ENCODE measurements at places on chromosomes 6 and 20.

DNA sequence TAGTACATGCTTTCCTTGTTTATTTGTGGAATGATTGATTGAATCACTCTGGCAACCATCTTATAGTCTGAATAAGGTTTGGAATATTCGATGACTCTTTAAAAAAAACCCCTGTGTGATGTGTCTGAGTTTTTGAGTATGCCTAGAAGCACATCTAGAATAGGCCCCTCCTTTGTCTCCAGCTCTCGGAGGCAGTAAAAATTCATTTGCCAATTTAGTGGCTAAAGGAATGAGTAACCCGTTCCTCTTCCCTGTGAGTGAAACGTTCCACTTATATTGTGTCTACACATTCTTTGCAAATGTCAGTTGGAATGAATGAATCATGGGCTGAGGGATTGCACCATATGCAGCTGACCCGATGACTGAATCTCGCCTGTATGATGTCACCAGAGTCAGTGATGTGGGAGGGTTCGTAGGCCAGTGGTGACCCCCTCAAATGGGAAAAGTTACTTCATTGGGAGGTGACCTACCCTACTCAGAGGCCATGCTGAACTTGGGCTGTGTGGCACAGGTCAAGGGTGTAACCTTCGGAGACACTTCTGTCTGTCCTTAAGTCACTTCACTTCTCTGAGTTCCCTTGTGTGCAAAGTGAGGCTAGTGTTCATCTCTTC, 21.6 kb downstream of the MOCS3 start:
- H3K27me3 ChIP-seq: no peaks in the 10 kb centered on the region
- H3K36me3 ChIP-seq: no peaks in the 10 kb centered on the region
- no peak overlapping the region for H3K27ac ChIP-seq
- H3K4me3 ChIP-seq: no peak overlapping the region

DNA sequence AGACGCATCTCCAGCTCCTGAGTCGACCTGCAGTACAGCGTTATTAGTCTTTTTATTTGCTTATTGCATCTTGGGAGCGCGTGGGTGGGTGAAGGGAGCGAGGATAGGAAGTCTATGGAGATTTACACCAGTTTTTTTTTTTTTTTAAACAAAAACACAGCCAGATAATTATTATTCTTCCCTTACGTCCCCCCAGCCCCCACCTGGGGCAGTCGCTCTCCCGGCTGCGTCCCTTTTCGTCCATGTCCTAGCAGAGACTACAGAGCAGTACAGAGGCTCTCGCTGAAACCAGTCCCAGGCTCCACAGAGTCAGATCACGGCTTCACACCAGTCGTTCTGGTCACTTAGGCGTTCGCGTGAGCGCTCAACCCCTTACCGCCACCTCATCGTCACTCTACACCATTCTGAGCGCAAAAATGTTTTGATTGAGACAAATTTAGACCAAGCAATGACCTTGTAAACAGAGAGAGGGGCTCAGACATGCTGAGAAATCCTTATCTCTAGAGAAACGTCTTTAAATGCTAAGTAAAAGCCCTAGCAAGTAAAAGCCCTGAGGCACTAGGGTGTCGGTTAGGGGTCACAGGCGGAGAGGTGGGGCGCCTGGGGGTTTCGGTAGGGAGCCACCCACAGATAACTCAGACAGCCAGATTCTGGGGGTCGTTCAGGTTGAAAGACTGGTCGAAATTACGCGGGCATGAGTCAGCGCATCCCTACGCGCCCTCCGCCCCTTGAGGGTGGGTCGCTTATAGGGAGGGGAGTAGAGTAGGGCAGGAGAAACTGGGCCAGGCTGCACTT, 975 bp upstream of the PPT2 start:
- H3K36me3 ChIP-seq: no peaks in the 10 kb centered on the region
- DNase-seq: no peak
- peak overlapping the region; percentile 77 for H3K27ac ChIP-seq

DNA sequence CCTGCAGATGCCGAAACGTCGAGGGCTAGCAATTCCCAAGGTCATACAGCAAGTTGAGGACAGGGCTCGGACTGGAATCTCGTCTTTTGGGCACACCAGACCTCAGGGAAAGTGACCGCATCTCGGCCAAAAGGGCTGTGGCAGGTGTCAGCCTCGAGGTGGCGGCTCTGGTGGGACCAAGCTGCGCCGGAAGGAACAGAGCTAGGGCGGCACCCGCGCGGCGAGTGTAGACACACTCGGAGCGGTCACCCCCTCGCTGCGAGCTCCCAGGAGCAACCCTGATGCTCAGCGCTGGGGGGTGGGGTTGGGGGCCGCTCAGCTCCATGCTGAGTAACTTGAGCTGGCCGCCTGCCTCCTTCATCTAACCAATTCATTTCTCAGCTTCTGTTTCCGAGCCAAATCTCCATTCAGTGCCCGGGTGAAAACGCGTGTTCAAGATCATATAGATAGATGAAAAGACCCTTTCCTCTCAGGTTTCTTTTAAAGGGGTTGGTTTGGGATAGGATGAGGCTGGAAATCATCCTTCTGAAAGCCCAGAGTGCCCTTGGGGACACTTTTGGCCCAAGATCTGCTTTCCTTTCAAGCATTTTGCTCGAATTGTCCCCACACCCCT, 2.2 kb upstream of the TUBB2B start:
- H3K27ac ChIP-seq: no peak overlapping the region
- no peaks in the 10 kb centered on the region for H3K27me3 ChIP-seq
- DNase-seq: no peak
- peaks cover 55% of the 10 kb centered on the region for H3K4me1 ChIP-seq

DNA sequence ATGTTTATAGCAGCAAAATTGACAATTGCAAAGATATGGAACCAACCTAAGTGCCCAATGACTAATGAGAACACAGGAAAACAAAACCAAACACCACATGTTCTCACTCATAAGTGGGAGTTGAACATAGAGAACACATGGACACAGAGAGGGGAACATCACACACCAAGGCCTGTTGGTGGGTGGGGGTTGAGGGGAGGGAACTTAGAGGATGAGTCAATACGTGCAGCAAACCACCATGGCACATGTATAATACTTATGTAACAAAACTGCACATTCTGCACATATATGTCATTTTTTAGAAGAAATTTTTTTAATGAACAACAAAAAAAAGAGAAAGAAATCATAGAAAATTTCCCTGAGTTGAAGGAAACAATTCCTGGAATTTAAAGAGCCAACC, 3.9 kb downstream of the EPM2A start:
- H3K4me3 ChIP-seq: no peak overlapping the region
- H3K36me3 ChIP-seq: no peaks in the 10 kb centered on the region
- H3K4me1 ChIP-seq: peaks cover 11% of the 10 kb centered on the region
- no peak overlapping the region for H3K27ac ChIP-seq
- no peak for DNase-seq

GRCh38 chr6:100740439-100740838, 140.7 kb downstream of the ASCC3 start:
- no peaks in the 10 kb centered on the region for H3K4me1 ChIP-seq
- no peak overlapping the region for H3K27ac ChIP-seq
- no peaks in the 10 kb centered on the region for H3K36me3 ChIP-seq
- no peaks in the 10 kb centered on the region for H3K27me3 ChIP-seq

DNA sequence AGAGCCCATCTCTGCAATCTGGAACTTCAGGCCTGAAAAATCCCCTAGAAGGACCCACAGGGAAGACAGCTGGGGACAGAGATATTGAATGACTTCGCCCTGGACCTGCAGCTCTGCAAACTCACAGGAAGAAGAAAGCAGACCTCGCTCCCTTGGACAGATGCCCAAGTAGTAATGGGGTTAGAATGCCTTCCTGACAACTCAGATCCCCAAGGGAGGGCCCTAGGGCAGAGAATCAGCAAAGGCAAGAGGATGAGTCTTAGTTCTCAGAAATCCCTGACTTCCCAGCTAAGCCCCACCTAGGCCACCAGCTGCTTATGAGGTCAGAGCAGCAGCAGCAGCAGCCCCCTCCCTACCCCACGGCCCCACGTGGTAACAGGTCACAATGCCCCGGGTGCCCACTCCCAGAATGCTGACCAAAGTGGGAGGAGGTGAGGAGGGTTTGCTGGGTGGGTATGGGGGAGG, at the start of gene C20orf141:
Gene C20orf141, plus strand, starts transcription at position 401 of the 465 bp plus-strand sequence. CDS start 198 bp downstream, outside the sequence.
- no peaks in the 10 kb centered on the region for H3K36me3 ChIP-seq
- no peak within 1 kb of the TSS for H3K4me3 ChIP-seq
- no peaks in the 10 kb centered on the region for H3K4me1 ChIP-seq
- peak; percentile 67 for DNase-seq
- H3K27me3 ChIP-seq: no peaks in the 10 kb centered on the region
- no peak within 1 kb of the TSS for H3K27ac ChIP-seq

DNA sequence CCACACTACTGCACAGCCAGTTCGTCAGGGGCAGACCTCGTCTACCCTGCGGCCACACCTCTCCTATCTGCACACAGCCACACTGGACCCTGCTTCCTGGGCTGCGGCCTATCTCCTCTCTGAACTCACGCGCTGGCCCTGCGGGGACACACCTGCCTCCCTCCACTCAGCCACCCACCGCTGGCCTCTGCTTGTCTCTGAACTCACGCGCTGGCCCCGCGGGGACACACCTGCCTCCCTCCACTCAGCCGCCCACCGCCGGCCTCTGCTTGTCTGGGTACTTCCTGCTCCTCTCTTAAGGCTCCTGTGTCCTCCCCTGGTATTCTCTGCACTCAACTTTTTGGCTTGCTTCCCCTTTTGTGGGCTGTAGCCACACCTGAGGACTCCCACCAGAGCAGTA, 52.3 kb downstream of the HUS1B start:
- no peaks in the 10 kb centered on the region for H3K27me3 ChIP-seq
- H3K27ac ChIP-seq: no peak overlapping the region
- no peak for DNase-seq
- no peaks in the 10 kb centered on the region for H3K36me3 ChIP-seq
- H3K4me1 ChIP-seq: no peaks in the 10 kb centered on the region
- no peak overlapping the region for H3K4me3 ChIP-seq

- H3K27me3 ChIP-seq: no peaks in the 10 kb centered on the region
- peak; percentile 86 for DNase-seq
- H3K4me3 ChIP-seq: no peak overlapping the region
- H3K36me3 ChIP-seq: no peaks in the 10 kb centered on the region
Observed at GRCh38 chr6:2790588-2791449, 25.6 kb downstream of the WRNIP1 start.

- H3K36me3 ChIP-seq: no peaks in the 10 kb centered on the region
- no peaks in the 10 kb centered on the region for H3K27me3 ChIP-seq
- no peak overlapping the region for H3K27ac ChIP-seq
Observed at GRCh38 chr6:379410-380181, 12.0 kb upstream of the IRF4 start.

DNA sequence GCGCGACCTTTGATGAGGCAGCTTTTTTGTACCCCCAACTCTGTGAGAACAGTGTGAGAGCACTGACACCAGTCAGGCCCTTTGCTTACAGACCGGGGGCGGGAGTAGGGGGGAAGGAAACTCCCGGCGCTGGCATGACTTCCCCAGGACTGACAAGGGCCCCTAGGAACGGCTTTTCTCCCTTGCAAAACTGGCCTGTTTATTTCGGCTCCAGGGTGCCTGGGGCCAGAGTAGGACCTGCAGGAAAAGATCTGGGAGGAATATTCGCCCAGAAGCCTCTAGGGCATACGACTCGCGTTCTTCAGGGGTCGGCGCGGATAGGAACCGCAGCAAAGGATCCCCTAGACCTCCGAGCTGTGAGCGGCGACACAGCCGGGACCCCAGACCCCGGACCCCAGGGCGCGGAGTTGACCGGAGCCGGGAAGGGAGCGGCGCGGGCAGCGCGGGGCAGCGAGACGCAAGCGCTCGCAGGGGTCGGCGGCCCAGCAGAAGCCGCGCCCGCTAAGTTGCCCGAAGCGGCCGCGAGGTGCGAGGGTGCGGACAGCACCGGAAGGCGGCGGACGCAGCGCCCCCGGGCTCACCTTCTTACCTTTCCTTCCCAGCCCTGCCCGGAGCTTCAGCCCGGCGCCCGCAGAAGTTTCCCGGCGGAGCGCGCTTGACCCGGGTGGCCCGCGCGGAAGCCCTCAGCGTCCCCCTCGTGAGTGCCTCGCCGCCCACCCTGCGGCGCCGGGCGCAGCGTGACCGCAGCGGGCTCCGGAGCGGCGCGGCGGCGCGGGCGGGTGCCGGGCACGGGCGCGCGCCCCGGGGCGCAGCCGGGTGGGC, at the start of gene POPDC3:
Gene POPDC3, minus strand, starts transcription at position 771 of the 822 bp plus-strand sequence. CDS start 18,105 bp downstream, outside the sequence.
- H3K36me3 ChIP-seq: no peaks in the 10 kb centered on the region
- peaks cover 13% of the 10 kb centered on the region for H3K27me3 ChIP-seq
- DNase-seq: no peak

DNA sequence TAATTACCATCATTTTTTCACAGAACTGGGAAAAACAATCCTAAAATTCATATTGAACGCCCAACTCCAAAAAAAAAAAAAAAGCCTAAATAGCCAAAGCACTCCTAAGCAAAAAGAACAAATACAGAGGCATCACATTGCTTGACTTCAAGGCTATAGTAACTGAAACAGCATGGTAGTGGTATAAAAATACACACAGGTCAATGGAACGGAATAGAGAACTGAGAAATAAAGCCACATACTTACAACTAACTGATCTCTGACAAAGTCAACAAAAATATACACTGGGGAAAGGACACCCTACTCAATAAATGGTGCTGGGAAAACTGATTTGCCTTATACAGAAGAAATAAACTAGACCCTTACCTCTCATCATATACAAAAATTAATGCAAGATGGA, 89.6 kb downstream of the MRAP2 start:
- no peak overlapping the region for H3K4me3 ChIP-seq
- no peaks in the 10 kb centered on the region for H3K27me3 ChIP-seq
- no peak for DNase-seq
- no peaks in the 10 kb centered on the region for H3K36me3 ChIP-seq
- no peaks in the 10 kb centered on the region for H3K4me1 ChIP-seq

- H3K4me1 ChIP-seq: peaks cover 9% of the 10 kb centered on the region
- H3K36me3 ChIP-seq: no peaks in the 10 kb centered on the region
- H3K27ac ChIP-seq: no peak overlapping the region
- no peaks in the 10 kb centered on the region for H3K27me3 ChIP-seq
- H3K4me3 ChIP-seq: no peak overlapping the region
Observed at GRCh38 chr6:156617376-156617775, 159.8 kb upstream of the ARID1B start.

DNA sequence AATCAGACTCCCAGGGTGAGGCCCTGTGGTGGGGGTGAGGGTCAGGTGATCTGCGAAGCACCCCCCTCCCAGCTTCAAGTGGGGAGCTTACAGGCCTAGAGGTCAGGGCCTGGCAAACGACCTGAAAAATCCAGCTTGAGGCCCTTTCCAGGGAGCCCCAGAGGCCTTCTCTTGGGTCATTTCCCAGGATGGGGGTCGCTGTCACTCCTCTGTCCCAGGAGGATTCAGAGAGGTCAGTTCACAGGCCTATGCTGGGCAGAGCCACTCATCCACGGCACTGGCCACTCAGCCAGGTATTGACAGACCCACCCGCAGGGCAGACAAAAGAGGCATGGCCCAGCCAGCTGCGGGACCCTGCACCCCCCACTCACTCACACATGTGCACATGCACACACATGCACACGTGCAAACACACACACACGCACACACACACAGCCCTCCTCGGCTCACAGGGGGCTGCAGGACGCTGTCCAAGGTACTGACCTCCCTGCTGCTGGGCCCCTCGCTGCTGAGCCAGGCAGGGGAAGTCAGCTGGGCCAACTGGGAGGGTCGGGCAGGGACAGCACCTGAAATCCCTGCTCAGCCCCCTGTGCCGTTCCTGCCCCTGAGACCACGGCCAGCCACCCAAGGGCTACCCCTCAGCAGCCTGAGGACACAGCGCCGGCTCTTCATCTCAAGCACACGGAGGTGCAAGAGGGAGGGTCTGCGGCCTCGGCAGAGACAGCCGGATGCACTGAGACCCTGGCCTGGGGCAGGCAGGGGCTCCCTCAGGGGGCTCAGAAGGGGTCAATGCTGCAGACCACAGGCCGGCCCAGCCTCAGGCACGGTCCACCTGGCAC, 113.8 kb downstream of the TAF4 start:
- H3K27me3 ChIP-seq: no peaks in the 10 kb centered on the region
- H3K4me3 ChIP-seq: no peak overlapping the region
- H3K4me1 ChIP-seq: peaks cover 19% of the 10 kb centered on the region
- no peak for DNase-seq
- H3K27ac ChIP-seq: no peak overlapping the region

GRCh38 chr6:147141711-147142308, 62.4 kb upstream of the STXBP5 start:
- H3K36me3 ChIP-seq: no peaks in the 10 kb centered on the region
- no peaks in the 10 kb centered on the region for H3K4me1 ChIP-seq
- no peaks in the 10 kb centered on the region for H3K27me3 ChIP-seq
- H3K4me3 ChIP-seq: no peak overlapping the region
- no peak overlapping the region for H3K27ac ChIP-seq
